Osteoblast (primary cell): ENCODE measurements at places on chromosomes 4 and X.
A peak's percentile ranks its signal among the peaks of the same experiment; 100 is the strongest.

DNA sequence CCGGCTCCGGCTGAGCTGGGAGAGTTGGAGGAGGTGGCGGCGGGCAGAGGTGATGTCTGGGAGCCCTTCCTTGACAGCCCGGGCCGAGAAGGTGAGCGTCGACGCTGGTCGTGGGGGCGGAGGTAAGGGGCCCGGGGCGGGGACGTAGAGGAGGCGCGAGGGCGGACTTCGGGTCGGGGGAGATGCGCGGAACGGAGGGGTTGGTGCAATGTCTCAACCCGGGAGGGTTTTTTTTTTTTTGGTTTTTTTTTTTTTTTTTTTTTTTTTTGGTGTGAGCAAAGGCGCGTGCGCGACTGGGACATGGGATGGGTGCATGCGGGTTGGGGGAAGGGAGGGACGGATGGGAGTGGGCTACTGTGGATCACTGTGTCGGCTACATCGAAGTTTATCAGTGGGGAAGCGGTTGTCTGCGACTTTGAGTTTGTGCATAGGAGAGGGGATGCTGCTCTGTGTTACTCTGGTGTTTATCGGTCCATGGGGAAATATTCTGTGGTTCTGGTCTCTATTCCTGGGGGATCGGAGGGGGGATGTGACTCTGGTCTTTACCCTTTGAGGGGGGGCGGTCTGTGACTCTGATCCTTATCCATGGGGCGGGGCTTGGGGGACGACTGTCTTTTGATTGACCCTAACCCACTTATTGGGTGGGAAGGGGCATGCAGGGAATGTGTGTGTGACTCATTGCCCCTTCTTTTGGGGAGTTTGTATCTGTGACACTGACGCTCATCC, 537 bp downstream of the RBM10 start:
- DNase-seq, result peak; percentile 47

DNA sequence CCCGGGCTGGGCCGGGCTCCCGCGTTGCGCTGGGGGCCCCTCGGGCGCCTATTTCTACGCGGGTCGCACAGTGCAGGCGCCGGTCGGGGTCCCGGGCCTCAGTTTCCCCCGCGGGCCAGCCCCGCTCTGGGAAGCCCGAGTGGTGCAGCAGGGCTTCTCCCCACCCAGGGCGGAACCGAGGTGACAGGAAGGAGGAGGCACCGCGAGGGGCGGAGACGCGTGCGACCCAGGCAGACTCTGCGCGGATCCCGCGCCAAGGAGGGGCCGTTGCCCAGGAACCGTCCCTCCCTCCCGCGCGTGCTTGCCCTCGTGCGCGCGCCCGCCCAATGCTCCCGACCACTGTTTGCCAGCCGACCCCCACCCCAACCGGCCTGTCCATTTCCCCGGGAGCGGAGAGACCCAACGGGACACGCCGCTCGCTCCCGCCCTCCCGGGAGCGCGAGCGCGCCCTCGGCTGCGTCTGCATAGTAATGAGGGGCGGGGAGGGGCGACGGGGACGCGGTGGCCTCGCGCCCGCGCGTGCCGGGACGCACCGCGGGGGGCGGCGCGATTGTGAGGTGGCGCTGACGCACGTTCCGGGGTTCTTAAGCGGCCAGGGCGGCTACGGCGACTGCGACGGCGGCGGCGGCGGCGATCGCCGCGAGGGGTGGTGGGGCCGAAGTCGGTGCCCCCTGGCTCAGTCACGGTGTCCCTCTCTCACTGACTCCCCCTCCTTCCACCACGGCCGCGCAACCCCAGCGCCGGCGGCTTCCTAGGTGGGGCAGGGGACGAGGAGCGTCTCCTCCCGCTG, at the start of gene CPEB2:
Gene CPEB2 (plus strand): TSS at position 613 of the 790 bp plus-strand sequence. CDS start 193 bp downstream, outside the sequence.
- peak; percentile 97 for DNase-seq

DNA sequence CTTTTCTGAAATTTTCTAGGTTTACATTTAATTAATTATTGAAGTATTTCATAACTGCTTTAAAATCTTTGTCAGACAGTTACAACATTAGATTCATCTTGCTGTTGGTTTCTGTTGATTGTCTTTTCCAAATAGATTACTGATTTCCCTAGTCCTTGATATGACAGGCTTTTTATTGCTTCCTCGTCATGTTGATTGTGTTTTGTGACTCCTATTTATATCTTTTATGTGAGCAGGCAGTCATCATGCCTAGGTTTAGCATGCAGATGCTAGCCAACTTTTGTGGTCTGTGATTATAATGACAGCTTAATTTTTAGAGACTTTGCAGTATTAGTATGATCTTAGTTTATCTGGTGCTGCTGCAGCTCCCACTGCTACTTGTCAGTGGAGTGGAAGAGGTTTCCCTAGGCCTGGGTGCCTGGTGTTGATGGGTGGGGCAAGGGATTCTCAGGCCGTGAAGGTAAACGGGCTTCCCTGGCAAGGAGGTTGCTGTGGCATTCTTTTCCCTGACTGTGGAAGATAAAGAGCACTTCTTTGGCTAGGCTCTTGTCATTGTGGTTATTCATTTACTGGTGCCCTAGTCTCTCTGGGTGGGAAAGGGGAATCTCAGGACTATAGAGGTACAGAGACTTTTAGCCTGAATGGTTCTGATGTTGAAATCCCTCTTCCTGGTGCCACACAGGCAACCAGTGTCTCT, 65.7 kb downstream of the SERPINA7 start:
- DNase-seq, result no peak

GRCh38 chr4:1511441-1512041, 105.3 kb upstream of the NKX1-1 start:
- no peak for DNase-seq

GRCh38 chr4:37641352-37641751, 44.8 kb downstream of the RELL1 start:
- no peak for DNase-seq

DNA sequence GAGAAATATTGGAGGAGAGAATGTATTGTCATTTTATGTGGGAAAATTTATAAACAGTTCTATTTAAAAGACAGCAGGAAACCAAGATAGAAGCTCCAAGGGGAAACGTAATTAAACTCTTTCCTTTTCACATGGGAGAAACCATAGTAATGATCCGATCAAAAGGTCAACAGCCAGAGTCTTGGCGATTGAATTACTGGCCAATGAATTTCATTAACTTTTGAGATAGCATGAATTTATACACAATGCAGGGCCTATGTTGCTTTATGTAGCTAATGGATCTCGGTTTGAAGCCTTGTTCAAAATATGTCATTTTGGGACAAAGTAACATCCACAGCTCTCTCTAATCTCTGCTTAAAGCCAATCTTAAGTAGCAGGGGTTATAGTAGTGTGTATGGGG, 897.5 kb upstream of the NDST4 start:
- no peak for DNase-seq

- DNase-seq, result no peak
Measured at GRCh38 chr4:114386637-114387233, 211.9 kb upstream of the UGT8 start.

DNA sequence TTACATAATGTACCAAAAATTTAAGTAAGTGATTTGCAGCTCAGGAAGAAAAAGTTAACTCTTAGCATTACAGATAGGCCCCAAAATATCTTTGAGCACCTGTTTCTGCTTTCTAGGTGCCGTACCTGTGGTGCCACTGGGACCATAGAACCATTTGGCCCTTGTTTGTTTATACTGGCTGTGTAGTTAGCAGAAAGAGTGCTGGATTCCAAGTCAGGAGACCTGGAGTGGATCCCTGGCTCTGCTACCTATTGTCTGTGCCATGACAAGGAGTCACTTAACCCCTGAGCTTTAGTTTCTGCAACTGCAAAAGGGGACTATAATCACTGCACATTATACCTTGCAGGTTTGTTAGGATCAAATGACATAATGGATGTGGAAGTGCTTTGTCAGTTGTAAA, 137.8 kb upstream of the GPR101 start:
- peak; percentile 13 for DNase-seq

DNA sequence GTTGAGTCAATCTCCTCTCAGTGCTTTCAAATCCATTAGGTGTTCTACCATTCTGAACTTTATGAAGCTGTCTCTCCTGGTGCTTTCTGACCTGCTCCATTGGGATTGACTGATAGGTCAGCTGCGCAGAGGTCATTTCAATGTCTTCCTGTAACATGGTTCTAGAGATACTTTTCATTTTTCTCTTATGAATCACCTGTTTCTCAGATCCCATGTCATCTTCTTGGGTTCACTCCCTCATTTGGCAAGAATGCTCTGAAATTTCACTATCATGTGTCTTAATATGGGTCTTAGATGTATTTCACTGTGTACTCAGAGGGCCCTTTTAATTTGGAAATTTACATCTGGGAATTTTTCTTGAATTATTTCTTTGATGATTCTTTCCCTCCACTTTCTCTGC, 13.8 kb upstream of the PGM2 start:
- peak; percentile 84 for DNase-seq

GRCh38 chr4:117941611-117942010, 92.7 kb upstream of the NDST3 start:
- DNase-seq, result no peak

- peak; percentile 76 for DNase-seq
Measured at GRCh38 chr4:1045193-1045594, 33.8 kb downstream of the FGFRL1 start.

- DNase-seq, result no peak
Measured at GRCh38 chr4:165156906-165157305, 44.2 kb upstream of the TMEM192 start.

DNA sequence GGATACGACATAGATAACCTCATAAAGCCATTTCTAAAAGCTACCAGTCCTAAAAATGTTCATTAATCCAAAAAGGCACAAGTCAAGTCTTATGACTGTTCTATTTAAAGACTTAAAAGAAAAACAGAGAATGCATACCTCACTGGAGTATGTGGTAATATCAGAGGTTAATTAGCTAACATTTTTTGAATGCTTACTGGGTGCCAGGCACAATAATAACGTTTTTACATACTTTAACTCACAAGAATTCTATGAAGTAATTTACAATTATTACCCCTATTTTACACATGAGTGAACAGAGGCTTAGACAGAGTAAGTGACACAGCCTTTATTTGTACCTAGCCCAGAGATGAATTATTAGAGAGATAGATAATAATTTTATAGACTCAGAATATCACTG, 207.5 kb downstream of the PDGFC start:
- no peak for DNase-seq

DNA sequence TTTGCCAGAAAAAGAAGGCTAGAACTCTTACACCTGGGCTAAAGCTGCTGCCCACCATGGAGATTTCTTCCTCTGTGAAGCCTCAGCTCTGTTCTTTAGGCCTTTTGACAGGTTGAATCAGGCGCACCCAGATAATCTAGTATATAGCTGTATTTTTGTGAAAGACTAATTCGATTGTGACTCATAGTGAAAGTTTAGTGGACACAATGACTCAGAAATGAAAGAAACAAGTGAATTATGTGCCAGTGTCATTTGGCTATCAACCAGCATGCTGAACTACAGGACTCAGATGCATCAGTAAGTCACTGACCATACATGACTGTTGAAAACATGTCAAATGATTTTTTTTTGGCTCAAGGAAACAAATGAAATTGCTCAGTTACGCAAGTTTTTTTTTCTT, 425.4 kb downstream of the SLITRK2 start:
- no peak for DNase-seq

DNA sequence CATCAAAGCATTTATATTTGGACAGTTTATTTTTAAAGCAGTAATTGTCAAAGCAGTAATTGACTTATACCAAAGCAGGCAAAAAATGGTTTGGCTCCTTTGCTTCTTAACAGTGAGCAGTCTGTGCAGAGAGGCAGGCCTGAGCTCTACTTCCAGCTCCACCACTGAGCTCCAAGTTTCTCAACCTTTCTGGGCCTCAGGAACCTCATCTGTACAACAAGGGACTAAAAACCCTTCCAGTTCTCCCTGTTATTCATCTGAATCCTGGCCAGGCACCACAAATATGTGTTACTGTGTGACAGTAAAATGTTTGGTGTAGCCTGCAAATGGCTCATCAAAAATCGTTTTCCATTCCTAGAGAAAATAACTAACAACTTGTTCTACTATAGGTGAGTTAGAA, 88.7 kb upstream of the TTC29 start:
- no peak for DNase-seq
